ENCODE measurements at places on chromosomes 5 and 9.
A peak's percentile ranks its signal among the peaks of the same experiment; 100 is the strongest.

GRCh38 chr5:22593592-22593991 is 259.6 kb downstream of the CDH12 start:
- no peak for DNase-seq

DNA sequence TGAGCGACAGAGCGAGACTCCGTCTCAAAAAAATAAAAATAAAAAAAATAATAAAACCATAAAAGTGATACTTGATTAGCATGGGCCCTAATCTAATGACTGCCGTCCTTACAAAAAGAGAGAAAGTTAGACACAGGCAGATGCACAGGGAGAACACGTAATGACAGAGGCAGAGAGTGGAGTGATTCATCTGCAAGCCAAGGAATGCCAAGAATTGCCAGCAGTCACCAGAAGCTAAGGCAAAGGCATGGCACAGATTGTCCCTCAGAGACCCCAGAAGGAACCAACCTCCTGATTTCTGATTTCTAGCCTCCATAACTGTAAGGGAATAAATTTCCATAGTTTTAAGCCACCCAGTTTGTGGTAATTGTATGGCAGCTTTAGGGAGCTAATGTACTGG is 79.6 kb upstream of the FREM1 start:
- DNase-seq: no peak

DNA sequence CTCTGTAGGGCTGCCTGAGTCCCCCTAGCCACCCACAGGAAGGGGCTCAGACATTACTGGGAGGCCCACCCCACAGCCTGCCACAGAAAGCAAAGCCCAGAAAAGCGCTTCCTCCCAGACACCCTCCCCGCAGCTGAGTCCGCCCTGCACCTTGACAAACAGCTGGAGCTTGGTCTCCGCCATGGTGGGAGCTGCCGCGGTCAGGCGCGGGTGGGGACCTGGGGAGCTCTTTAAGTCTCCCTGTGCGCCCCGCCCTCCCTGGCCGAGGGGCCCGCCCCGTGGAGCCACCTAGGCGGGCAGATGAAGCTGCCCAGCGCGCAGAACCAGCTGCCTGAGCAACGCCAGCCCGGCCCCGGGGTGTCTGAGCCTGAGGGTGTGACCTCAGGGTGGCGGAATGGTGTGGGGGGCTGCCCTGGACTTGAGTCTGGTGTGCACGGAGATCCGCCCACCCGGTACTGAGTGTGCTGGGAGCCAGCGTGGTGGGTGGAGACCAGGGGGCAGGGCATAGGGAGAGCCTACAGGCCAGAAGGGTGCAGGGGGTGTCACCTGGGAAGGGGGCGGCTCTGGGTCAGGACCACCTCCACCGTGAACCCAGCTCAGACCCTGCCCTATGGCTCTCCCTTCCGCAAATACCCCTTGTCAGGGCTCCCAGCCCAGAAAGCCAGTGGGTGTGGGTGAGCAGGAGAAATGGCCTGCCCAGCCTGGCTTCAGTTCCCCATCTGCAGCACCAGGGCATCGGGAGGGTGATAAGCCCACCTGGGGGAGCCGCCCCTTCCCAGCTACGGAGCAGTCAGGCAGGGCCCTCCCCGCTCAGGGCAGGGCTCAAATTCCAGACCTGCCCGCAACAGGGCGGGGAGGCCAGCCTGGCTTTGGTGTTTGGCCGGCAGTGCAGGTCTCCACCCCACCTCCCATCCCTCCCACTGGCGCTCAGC is at the start of gene CLIC3:
TSS of gene CLIC3 (minus strand) at position 208 of the 932 bp plus-strand sequence. CDS start at position 183, 25 bp downstream.
- no peak for DNase-seq

DNA sequence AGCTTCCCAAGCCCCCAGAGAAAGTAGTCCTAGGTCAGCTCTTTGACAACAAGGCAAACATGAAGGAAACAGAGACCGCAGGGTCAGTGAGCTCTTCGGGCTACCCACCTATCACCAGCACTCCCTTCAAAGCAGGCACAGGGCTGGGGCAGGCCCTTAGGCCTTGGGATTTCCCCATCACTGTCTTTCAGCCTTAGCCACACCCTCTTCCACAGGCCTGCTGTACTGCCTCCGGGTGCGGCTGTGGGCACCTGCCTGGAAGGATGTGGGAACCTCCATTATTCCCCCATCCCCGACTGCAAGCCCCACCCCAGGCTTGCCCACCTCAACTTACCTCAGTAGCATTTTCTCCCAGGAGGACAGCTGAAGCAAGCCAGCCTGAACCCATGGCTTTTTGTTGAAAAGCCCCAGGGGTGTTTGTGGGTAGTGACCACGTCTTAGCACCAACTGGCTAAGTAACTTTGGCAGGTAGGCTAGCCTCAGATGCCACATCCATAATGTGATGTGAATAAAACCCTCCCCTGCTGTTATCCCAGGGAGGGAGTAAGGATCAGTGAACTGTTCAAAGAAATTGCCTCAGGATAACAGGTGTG is 100.2 kb downstream of the PIK3R1 start:
- DNase-seq: no peak

- DNase-seq: peak; percentile 10
These were observed 61.6 kb downstream of the NNT start for GRCh38 chr5:43664501-43665040.

GRCh38 chr9:124873664-124874063 is 11.7 kb downstream of the ARPC5L start:
- no peak for DNase-seq

- DNase-seq: peak; percentile 0
These were observed 87.4 kb upstream of the CDH10 start for GRCh38 chr5:24732184-24732583.

- DNase-seq: no peak
These were observed 5.3 kb downstream of the DPYSL3 start for GRCh38 chr5:147504535-147504934.

GRCh38 chr9:27386571-27387091 is 89.7 kb upstream of the EQTN start:
- DNase-seq: no peak

Data from fibroblast of pulmonary artery (primary cell).